ENCODE measurements at places on chromosomes 6 and 20. TPM values are rescaled to one million over a fixed set of nuclear protein-coding genes. Genes with fewer than 3 reads are reported as not detected.

Gene SF3B5
- 167 TPM for total RNA-seq

Gene TRMT11
- 17.1 TPM for total RNA-seq

Gene APOBEC2
- not detected for total RNA-seq

Gene MSH5
- total RNA-seq, result 73.6 TPM

Gene ZBTB2
- total RNA-seq, result 24.0 TPM

DNA sequence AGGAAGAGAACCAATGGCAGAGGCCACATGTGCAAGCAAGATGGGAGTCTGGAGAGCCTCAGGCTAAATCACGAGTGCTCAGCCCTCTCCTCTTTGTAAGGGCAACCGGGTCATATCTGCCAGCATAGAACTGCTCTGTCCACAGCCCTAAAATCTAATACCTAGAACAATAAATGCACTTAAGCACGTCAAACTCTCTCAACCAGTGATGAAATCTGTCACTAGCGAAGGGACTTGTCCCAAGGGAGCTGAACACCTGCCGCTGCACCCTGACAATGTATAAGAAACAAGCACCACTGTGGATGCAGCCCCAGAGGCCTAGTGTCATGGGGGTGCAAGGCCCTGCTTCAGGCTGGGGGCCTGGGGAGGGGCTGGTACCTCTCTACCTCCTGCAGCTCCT lies 82.5 kb downstream of the PRL start:
- H3K27me3 ChIP-seq, result no peaks in the 10 kb centered on the region
- no peak overlapping the region for H3K4me3 ChIP-seq
- no peaks in the 10 kb centered on the region for H3K36me3 ChIP-seq
- no peaks in the 10 kb centered on the region for H3K4me1 ChIP-seq
- DNase-seq, result no peak
- no peak overlapping the region for H3K27ac ChIP-seq

GRCh38 chr6:9540534-9541126 lies 874.2 kb downstream of the TFAP2A start:
- H3K4me1 ChIP-seq, result no peaks in the 10 kb centered on the region
- no peaks in the 10 kb centered on the region for H3K36me3 ChIP-seq
- no peak for DNase-seq
- no peaks in the 10 kb centered on the region for H3K27me3 ChIP-seq
- H3K4me3 ChIP-seq, result no peak overlapping the region

GRCh38 chr6:114346451-114346850 lies 3.6 kb upstream of the HS3ST5 start:
- peaks cover 26% of the 10 kb centered on the region for H3K27me3 ChIP-seq
- no peaks in the 10 kb centered on the region for H3K4me1 ChIP-seq
- H3K4me3 ChIP-seq, result no peak overlapping the region
- no peak overlapping the region for H3K27ac ChIP-seq
- no peaks in the 10 kb centered on the region for H3K36me3 ChIP-seq

DNA sequence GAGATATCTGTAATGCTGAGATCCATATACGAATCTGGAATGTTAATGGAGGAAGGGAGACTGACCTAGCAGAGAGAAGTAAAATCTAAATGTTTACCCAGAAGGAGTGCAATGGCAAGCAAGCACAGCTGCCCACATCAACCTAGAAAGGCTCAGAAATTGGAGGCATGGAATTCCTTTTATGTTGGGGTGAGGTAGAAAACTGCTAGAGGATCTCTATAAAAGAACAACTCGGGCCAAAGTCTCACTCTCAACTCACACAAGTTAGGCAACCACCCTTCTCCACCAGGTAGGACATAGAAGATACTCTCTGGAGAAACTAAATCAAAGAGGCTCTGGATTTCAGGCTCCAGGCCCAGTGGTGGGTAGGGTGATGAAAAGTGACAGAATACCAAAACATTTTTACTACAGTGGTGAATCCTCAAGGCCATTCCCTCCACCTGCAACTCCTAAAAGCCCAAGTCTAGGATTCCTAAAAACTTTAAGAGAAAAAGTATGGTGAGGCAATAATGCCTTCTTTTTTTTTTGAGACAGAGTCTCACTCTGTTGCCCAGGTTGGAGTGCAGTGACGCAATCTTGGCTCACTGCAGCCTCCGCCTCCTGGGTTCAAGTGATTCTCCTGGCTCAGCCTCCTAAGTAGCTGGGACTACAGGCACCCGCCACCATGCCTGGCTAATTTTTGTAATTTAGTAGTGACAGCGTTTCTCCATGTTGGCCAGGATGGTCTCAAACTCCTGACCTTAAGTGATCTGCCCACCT lies 9.5 kb upstream of the ADGRG6 start:
- H3K4me1 ChIP-seq, result no peaks in the 10 kb centered on the region
- no peaks in the 10 kb centered on the region for H3K36me3 ChIP-seq
- H3K27me3 ChIP-seq, result peaks cover 10% of the 10 kb centered on the region
- no peak overlapping the region for H3K4me3 ChIP-seq
- H3K27ac ChIP-seq, result no peak overlapping the region

GRCh38 chr6:9702914-9703313 lies 712.0 kb downstream of the TFAP2A start:
- DNase-seq, result no peak
- no peaks in the 10 kb centered on the region for H3K36me3 ChIP-seq
- no peak overlapping the region for H3K27ac ChIP-seq
- H3K4me1 ChIP-seq, result no peaks in the 10 kb centered on the region
- no peak overlapping the region for H3K4me3 ChIP-seq

GRCh38 chr6:53481323-53481722 lies 63.6 kb downstream of the GCLC start:
- H3K27me3 ChIP-seq, result peaks cover 7% of the 10 kb centered on the region
- H3K4me3 ChIP-seq, result no peak overlapping the region
- H3K36me3 ChIP-seq, result no peaks in the 10 kb centered on the region
- no peak overlapping the region for H3K27ac ChIP-seq
- H3K4me1 ChIP-seq, result peaks cover 17% of the 10 kb centered on the region

GRCh38 chr6:107617341-107617932 lies 127.5 kb downstream of the SOBP start:
- H3K27me3 ChIP-seq, result no peaks in the 10 kb centered on the region
- no peak for DNase-seq
- peaks cover 6% of the 10 kb centered on the region for H3K36me3 ChIP-seq

- H3K27ac ChIP-seq, result no peak overlapping the region
- H3K4me1 ChIP-seq, result no peaks in the 10 kb centered on the region
- H3K27me3 ChIP-seq, result peaks cover 21% of the 10 kb centered on the region
- no peak for DNase-seq
These were observed 212.9 kb upstream of the PRND start for GRCh38 chr20:4508773-4509172.

GRCh38 chr20:31593221-31594001 lies 11.7 kb upstream of the ID1 start:
- H3K36me3 ChIP-seq, result no peaks in the 10 kb centered on the region
- no peak for DNase-seq
- no peak overlapping the region for H3K4me3 ChIP-seq
- H3K27ac ChIP-seq, result no peak overlapping the region
- peaks cover under 1% of the 10 kb centered on the region for H3K4me1 ChIP-seq
- peaks cover 13% of the 10 kb centered on the region for H3K27me3 ChIP-seq

DNA sequence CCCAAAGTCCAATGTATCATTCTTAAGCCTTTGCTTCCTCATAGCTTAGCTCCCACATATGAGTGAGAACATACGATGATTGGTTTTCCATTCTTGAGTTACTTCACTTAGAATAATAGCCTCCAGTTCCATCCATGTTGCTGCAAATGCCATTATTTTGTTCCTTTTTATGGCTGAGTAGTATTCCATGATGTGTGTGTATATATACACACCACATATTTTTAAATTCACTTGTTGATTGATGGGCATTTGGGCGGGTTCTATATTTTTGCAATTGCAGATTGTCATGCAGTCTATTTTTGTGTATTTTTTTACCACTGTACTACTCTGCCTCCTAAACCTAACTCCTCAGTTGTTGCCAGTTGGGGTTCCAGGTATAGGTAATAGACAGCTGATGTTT lies 74.7 kb downstream of the CD2AP start:
- H3K4me3 ChIP-seq, result no peak overlapping the region
- no peak overlapping the region for H3K27ac ChIP-seq
- DNase-seq, result no peak
- H3K27me3 ChIP-seq, result no peaks in the 10 kb centered on the region
- H3K36me3 ChIP-seq, result peaks cover 68% of the 10 kb centered on the region

GRCh38 chr20:63362436-63363009 lies 1.4 kb upstream of the CHRNA4 start:
- H3K36me3 ChIP-seq, result no peaks in the 10 kb centered on the region
- no peak overlapping the region for H3K27ac ChIP-seq
- peaks cover 12% of the 10 kb centered on the region for H3K27me3 ChIP-seq
- no peak for DNase-seq
- H3K4me1 ChIP-seq, result no peaks in the 10 kb centered on the region
- no peak overlapping the region for H3K4me3 ChIP-seq

- peaks cover 2% of the 10 kb centered on the region for H3K36me3 ChIP-seq
- H3K27ac ChIP-seq, result peak overlapping the region; percentile 58
- DNase-seq, result no peak
- H3K4me3 ChIP-seq, result peak overlapping the region; percentile 84
- H3K4me1 ChIP-seq, result peaks cover 12% of the 10 kb centered on the region
- no peaks in the 10 kb centered on the region for H3K27me3 ChIP-seq
These were observed 1.2 kb downstream of the CBFA2T2 start for GRCh38 chr20:33490934-33491656.

Data from activated CD8-positive, alpha-beta T cell treated with anti-CD3 and anti-CD28 coated beads, Interleukin-2, amount 10 ng/mL, durations not matched to agents 7 days and 5 days (primary cell).